ENCODE measurements at places on chromosomes 3 and 15. TPM values are rescaled to one million over a fixed set of nuclear protein-coding genes. Genes with fewer than 3 reads are reported as not detected.

Gene HTD2
- 7.2 TPM for total RNA-seq

Gene PPARG
- 42.1 TPM for total RNA-seq

Gene PLA2G4E
- total RNA-seq = not detected

Gene MESP2
- 0.50 TPM for total RNA-seq

Gene PAQR5
- total RNA-seq = 109 TPM

Gene THRB
- 1.3 TPM for total RNA-seq

Gene PSTPIP1
- 0.25 TPM for total RNA-seq

Gene CACNA2D2
- 0.48 TPM for total RNA-seq

Gene MAP6D1
- total RNA-seq = 6.6 TPM

Gene SKIL
- 23.5 TPM for total RNA-seq

Gene SHC4
- total RNA-seq = 1.1 TPM

Gene KPNA4
- 37.5 TPM for total RNA-seq

Gene CP
- total RNA-seq = 5.9 TPM

Gene ZDHHC23
- total RNA-seq = 3.2 TPM

Gene DHX36
- total RNA-seq = 66.2 TPM

Gene GOLGA6L10
- 0.35 TPM for total RNA-seq

Gene QRICH1
- 43.9 TPM for total RNA-seq

Gene RNF7
- 117 TPM for total RNA-seq

Gene TMEM158
- 9.7 TPM for total RNA-seq

Gene CLDN11
- 0.09 TPM for total RNA-seq

Gene MELTF
- 40.5 TPM for total RNA-seq

Gene GOLGA8R
- total RNA-seq = 0.07 TPM

Gene CCR3
- not detected for total RNA-seq

Gene RAP2B
- 9.1 TPM for total RNA-seq

Gene SLC12A8
- 1.8 TPM for total RNA-seq

Gene MYZAP
- total RNA-seq = 1.3 TPM

Gene EPHB3
- total RNA-seq = 0.33 TPM

Gene IL17RD
- 1.2 TPM for total RNA-seq

Gene WDR82
- total RNA-seq = 56.9 TPM

Gene WNT7A
- total RNA-seq = 0.04 TPM

Gene P2RY12
- total RNA-seq = not detected

Gene SELENOK
- 28.0 TPM for total RNA-seq

Gene SLC12A1
- total RNA-seq = not detected

Gene ANKUB1
- not detected for total RNA-seq

Gene CCDC54
- not detected for total RNA-seq

Gene SPPL2A
- 103 TPM for total RNA-seq

Gene FBLN2
- 2.1 TPM for total RNA-seq

Gene GP5
- total RNA-seq = 0.02 TPM

Gene LRRC3B
- not detected for total RNA-seq

Gene GOLGA8T
- total RNA-seq = 1.9 TPM

Gene CX3CR1
- 0.04 TPM for total RNA-seq

Gene SERPINI2
- not detected for total RNA-seq

Gene PROS1
- 9.9 TPM for total RNA-seq

Gene SYNM
- 36.1 TPM for total RNA-seq

Gene ALDH1L1
- total RNA-seq = 0.19 TPM

Gene P2RY14
- total RNA-seq = not detected

Gene AHSG
- 0.09 TPM for total RNA-seq

Gene ARPIN
- 14.2 TPM for total RNA-seq

Gene CPEB1
- 3.3 TPM for total RNA-seq

Gene MKRN3
- 1.1 TPM for total RNA-seq

Gene NR2E3
- total RNA-seq = 0.09 TPM
